ENCODE measurements at places on chromosomes 4 and X. TPM values are rescaled to one million over a fixed set of nuclear protein-coding genes. Genes with fewer than 3 reads are reported as not detected.

Gene LRCH2
- 4.8 TPM for total RNA-seq

Gene F9
- under 0.01 TPM for total RNA-seq

Gene ADH1A
- total RNA-seq = not detected

Gene SHROOM3
- 1.6 TPM for total RNA-seq

Gene TMEM156
- not detected for total RNA-seq

Gene ARL9
- under 0.01 TPM for total RNA-seq

Gene CPZ
- total RNA-seq = 2.0 TPM

Gene SPATA4
- total RNA-seq = 0.20 TPM

Gene ADGRL3
- total RNA-seq = not detected

Gene AFF2
- 0.37 TPM for total RNA-seq

Gene LONRF3
- total RNA-seq = not detected

Gene ACTRT1
- not detected for total RNA-seq

Gene GNPDA2
- total RNA-seq = 23.5 TPM

Gene SYTL5
- total RNA-seq = not detected

Gene SSX1
- not detected for total RNA-seq

Gene DGKQ
- 9.9 TPM for total RNA-seq

Gene LDOC1
- total RNA-seq = 3.1 TPM

Gene NIPAL1
- under 0.01 TPM for total RNA-seq

Gene SYP
- 0.37 TPM for total RNA-seq

Gene GAGE12E
- not detected for total RNA-seq

Gene TXK
- total RNA-seq = 0.37 TPM

Gene LIMCH1
- 0.73 TPM for total RNA-seq

Data from subcutaneous preadipocyte (primary cell).